ENCODE measurements at places on chromosomes 11 and 22.
A peak's percentile ranks its signal among the peaks of the same experiment; 100 is the strongest.

GRCh38 chr22:46443850-46444389 lies 93.5 kb downstream of the CELSR1 start:
- DNase-seq = no peak

DNA sequence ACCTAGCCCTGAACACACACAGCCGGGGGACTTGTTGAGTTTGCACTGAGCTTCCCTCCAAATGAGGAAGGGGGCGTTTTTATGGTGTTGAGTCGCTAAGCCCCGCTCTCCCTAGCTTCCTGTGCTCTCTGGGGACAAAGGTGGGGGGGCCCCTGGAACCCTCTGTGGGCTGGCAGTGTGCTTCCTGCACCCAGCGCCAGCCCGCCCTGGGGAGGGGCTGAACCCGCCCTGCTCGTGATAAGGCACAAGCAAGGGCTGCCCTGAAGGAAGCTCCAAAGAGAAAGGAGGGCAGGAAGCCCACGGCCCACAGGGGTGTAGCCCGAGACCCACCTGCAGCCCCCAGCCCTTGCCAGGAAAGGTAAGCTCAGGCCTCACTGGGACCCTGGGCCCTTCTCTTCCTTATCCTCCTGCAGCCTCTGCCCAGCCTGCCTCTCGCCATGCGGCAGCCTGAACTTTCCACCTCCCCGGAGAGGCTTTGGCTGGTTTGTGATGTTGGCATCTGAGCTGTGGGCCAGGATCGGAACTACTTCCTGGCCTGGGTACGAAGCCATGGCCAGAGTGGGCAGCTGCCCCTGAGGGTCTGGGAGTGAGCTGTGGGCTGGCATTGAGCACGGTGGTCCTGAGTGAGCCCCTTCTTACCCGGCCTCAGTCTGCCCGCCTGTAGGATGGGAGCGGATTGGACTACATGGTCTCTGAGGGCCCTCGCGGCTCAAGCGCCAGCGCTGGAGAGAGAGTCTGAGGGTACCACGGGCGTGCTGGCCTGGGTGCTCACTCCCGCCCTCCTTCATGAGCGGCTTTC lies at the start of gene FERMT3:
Gene FERMT3 (plus strand): TSS at position 265 of the 799 bp plus-strand sequence. CDS start 644 bp downstream, outside the sequence.
- DNase-seq = peak; percentile 82

DNA sequence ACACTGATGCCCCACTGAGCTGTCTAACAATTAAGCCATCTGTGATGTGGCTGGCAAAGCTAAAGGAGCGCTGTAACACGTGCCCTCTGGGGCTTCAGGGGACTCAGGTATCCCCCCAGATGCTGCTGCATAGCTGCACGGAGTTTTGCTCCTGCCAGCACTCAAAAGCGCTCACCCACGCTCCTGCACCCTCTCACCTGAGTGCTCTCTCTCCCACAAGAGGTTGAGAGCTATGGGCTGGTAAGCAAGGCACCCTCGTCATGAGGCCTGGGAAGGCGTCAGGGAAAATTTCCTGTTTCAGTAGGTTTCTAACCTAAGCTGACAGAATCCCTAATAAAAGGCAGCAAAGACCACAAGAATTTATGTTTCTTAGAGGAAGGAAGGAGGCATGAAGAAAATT lies 850.3 kb downstream of the OPCML start:
- no peak for DNase-seq

GRCh38 chr11:127056338-127056971 lies 55.9 kb upstream of the KIRREL3 start:
- DNase-seq = no peak

- DNase-seq = no peak
Measured at GRCh38 chr11:134449713-134450112, 37.7 kb upstream of the B3GAT1 start.

GRCh38 chr22:40535642-40536041 lies 100.9 kb downstream of the MRTFA start:
- DNase-seq = no peak

DNA sequence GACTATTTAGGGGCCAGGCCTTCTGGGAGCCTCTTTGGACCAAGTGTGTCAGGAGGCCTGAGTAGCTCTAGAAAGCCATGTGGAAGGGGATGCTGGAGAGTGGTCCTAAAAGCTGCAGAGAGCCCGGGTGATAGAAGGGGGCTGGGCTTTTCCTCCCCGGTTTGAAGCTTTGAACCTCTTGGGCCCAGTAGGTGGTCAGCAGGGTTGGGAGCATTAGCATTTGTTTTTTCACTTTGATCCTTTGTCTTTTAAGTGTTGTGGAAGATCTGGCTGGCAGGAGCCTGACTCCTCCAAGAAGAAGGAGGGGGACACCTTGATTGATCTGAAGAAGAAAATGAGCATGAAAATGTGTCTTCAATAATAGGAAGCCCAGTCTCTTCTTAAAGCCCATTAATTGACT lies 596.6 kb downstream of the INSC start:
- DNase-seq = no peak

DNA sequence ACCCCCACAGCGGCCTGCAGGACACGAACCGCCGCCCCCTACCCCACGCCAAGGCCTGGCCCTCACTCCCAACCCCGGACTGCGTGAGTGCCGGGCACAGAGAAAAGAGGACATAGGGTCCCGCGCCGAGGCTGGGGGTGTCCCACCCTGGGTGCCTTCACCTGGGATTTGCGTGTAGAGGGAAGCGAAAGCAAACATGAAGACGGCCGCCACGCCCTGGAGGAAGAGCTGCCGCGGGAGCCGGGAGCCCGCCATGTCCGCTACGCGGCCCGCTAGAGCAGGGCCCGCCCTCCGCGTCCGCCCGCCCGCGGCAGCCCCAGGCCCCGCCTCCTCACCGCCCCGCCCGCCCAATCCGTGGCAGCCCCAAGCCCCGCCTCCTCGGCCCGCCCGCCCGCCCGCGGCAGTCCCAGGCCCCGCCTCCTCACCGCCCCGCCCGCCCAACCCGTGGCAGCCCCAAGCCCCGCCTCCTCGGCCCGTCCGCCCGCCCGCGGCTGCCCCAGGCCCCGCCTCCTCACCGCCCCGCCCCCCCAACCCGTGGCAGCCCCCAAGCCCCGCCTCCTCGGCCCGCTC lies at the start of gene LMF2:
Gene LMF2 (minus strand): TSS at position 282 of the 570 bp plus-strand sequence. CDS start 27 bp downstream, at position 255.
- peak; percentile 94 for DNase-seq

DNA sequence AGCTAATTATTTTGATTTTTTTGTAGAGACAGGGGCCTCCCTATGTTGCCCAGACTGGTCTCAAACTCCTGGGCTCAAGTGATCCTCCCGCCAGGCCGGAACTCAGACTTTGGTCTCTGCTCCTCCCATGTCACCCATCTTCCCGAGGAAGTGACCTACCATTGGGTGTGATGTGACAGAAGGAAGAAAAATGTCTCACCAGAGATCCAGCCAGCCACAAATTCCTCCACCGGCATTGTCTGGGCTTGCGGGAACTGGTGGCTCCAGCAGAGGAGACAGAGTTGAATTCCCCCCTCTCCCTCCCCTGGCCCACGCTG lies 772 bp downstream of the SLC25A45 start:
- DNase-seq = no peak

DNA sequence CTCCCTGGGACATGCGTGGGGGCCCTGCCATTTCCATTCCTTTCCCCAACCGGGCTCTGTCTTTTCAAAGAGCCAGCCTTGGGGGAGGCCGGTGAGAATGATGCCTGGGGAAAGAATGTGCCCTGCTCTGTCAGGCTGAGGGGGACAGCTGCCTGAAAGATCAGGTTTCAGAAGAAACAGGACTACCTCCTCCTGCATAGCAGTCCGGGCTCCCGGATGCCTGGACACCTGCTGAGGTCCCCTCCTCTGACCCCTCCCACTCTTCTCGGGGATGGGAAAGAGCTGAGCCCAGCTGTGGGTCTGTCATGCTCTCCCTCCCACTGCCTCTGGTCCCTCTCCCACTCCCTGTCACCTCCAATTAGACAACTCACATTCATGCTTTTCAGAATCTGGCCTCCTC lies 41.8 kb upstream of the CDON start:
- DNase-seq = no peak

DNA sequence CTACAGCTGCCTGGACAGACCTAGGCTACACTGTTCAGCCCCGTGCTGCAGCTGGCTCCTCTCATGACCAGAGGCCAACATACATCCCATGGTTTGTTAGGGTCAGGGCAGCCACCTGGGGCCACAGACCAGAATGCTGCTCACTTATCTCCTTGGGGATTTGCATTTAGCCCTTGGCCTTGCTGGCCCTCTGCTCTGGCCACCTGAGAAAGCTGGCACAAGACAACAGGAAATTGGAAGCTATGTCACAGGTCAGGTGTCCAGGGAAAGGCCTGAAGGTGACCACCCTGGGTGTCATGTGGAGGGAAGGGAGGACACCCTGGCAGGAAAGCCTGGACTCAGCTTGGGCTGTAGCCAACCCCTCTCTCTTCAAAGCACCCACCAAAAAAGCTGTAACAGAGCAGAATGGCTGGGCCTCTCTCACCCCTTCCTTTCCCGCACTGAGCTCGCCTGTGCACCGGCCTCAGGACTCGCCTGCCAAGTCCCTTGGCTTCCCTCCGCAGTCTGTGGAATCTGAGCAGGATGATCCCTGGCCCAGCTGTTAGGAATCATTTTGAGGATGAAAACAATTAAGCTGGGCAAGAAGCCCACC lies 86.3 kb downstream of the SNX19 start:
- DNase-seq = no peak

DNA sequence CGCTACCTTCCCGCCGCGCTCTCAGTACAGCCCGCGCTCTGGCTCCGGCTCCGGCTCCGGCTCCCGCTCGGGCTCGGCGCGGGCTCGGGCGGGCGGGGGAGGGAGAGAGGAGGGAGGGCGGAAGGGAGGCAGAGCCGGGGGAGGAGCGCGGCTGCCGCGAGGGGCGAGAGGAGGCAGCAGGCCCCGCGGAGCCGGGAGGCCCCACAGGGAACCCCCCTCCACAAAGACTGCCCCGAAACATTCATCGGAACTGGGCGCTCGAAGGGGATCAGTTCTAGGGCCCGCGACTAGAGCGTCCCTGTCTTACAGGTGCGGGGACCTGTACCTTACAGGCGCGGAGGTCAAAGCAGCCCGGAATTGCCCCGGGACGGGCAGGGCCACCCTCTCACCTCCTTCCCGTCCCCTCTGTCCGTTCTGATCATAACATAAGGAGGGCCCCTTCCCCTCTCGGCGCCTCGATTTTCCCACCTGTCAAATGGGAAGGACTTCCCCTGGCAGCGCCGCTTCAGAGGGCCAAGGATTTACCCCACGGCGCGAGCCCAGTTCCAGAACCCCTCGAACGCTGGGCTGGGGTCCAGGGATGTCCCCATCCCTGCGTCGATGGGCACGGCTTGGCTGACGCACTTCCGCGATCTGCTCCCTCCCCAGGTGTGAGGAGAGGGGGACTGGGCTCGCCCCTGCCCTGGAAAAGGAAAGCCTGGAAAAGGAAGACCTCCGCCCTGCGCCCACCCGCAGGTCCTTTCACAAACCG lies at the start of gene SHISA8:
Gene SHISA8 (minus strand): TSS at position 40 of the 751 bp plus-strand sequence. CDS start 407 bp downstream, outside the sequence.
- no peak for DNase-seq

- no peak for DNase-seq
Measured at GRCh38 chr11:8717544-8717875, 34.9 kb downstream of the RPL27A start.

DNA sequence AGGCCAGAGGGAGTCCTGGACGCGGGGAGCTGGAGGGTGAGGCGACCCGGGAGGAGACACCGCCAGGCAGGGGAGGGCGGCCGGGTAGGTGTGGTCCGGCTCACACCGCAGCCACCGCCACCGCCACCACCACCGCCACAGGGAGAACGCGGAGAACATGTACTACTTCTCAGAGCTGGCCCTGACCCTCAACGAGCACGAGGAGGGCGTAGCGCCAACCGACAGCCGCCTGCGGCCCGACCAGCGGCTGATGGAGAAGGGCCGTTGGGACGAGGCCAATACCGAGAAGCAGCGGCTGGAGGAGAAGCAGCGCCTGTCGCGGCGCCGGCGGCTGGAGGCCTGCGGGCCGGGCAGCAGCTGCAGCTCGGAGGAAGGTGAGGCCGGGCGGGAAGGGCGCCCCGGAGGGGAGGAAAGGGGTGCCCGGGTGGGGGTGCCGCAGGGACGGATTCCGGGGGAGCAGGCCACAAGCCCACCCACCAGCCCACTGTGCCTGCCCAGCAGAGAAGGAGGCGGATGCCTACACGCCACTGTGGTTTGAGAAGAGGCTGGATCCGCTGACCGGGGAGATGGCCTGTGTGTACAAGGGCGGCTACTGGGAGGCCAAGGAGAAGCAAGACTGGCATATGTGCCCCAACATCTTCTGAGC lies 62.8 kb downstream of the MORC2 start:
- no peak for DNase-seq

DNA sequence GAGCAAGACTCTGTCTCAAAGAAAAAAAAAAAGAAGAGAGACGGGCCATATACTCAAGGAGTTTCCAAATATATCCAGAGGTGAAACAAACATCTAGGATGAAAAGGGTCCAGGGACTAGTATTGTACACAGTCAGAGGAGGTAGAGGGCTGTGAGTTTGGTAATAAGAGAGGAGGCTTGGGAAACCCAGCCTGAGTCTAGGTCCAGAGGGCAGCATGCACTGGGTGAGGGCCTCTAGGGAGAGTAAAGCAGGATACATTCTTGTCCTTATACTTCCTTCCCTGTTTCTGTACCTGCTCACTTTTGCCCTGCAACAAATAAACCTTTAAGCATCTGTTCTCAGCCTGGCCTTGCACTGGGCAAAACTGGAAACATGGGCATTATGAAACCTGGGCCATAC lies 31.5 kb downstream of the STIM1 start:
- DNase-seq = no peak

GRCh38 chr11:77020734-77021133 lies 13.5 kb upstream of the B3GNT6 start:
- no peak for DNase-seq

GRCh38 chr11:106818443-106818842 lies 199.8 kb downstream of the GUCY1A2 start:
- no peak for DNase-seq

DNA sequence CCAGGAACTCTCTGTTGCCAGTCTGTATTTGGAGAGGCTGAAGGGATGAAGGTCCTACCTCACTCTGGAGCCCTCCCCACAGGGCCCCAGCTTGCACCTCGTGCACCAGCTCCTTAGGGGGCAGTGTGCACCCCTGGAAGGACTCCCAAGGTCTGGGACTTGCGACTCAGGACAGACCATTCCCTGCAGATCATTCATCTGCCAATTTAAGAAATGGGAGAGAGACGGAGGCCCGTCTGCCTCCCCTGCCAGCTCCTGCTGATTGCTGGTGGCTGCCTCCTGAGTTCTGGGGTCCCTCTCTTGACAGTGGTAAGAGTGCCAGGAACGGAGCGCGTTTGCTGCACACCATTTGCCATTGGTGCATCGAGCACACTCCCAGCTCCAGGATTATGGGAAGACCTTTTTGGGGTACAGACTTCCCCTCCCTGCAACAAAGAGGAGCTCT lies 27.4 kb upstream of the MALAT1 start:
- no peak for DNase-seq

GRCh38 chr11:64385945-64386704 lies 27.2 kb downstream of the RPS6KA4 start:
- DNase-seq = no peak

GRCh38 chr22:37907036-37907954 lies 1.2 kb downstream of the MICALL1 start:
- no peak for DNase-seq

All from activated CD4-positive, alpha-beta T cell treated with anti-CD3 and anti-CD28 coated beads for 24 hours (primary cell).